ENCODE measurements at places on chromosomes 1 and 21. TPM values are rescaled to one million over a fixed set of nuclear protein-coding genes. Genes with fewer than 3 reads are reported as not detected.

DNA sequence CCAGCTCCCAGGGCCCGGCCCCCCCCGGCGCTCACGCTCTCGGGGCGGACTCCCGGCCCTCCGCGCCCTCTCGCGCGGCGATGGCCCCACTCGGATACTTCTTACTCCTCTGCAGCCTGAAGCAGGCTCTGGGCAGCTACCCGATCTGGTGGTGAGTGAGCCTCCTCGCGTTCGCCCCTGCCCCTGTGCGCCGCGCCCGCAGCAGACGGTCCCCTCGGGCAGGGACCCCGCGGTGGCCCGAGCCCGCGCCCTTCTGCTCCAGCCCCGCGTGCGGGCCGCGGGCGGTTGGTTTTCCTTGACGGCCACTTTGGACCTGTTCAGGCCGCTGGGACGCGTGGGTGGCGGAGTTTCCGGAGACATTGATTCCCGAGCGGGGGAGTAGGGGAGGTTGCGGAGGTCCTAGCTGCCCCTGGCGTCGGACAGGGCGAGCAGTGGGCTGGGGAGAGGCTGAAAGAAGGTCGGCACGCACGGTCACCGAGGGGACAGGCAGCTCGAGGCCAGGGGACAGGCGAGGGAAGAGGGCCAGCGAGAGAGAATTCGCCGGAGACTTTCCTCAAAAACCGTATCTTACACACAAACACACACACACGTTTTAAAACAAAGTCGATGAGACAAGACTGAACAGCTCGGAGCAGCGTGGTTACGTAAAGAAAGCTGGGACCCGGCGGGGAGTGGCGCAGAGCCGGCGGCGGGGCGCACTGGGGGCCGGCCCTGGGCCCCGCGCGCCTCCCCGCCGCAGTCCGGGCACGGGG lies 427 bp downstream of the WNT3A start:
- ATAC-seq = no peak

DNA sequence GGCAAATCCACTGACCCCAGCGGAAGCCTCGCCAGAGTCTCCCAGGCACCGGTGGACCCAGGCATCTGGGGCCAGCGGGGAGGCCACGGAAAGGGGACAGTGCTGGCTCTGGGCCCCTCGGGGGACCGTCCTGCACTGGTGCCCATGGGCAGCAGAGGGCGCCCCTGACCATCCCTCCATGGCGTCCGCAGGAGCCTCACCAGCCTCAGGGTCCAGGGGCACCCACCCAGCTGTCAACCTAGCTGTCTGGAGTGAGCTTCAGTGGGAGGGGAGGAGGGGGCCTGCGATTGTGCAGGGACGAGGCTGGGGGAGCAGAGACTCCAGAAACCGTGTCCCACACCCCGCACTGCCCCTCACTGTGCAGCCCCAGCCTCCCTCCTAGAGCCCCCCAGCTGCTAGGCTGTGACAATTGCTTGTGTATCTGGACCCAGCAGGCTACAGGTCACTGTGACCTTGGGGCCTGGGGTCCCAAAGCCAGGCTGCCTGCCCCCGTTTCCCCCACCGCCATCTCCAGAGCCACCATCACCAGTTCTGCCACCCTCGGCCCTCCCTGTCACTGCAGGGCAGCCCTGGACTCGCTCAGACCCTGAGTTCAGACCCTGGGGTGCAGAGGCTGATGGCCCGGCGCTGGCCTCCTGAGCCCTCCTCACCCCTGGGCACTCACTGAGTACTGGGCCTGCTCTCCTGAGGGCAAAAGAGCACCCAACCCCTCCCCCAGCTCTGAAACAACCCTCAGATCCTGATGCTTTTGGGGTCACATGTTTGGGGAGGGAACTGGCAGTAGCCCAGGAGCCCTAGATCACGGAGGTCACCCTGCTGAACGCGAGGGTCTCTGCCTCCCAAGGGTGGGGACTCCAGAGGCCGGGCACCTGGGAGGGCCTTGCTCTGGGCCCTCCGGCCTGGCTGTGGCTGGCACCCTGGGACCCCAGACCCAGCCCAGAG lies 10.6 kb upstream of the COL6A1 start:
- peak; percentile 57 for ATAC-seq

Gene RAB25
- 0.43 TPM for total RNA-seq

- ATAC-seq = no peak
Observed at GRCh38 chr1:52355436-52355835, 10.6 kb downstream of the CC2D1B start.

Gene SORT1
- total RNA-seq = 0.78 TPM

DNA sequence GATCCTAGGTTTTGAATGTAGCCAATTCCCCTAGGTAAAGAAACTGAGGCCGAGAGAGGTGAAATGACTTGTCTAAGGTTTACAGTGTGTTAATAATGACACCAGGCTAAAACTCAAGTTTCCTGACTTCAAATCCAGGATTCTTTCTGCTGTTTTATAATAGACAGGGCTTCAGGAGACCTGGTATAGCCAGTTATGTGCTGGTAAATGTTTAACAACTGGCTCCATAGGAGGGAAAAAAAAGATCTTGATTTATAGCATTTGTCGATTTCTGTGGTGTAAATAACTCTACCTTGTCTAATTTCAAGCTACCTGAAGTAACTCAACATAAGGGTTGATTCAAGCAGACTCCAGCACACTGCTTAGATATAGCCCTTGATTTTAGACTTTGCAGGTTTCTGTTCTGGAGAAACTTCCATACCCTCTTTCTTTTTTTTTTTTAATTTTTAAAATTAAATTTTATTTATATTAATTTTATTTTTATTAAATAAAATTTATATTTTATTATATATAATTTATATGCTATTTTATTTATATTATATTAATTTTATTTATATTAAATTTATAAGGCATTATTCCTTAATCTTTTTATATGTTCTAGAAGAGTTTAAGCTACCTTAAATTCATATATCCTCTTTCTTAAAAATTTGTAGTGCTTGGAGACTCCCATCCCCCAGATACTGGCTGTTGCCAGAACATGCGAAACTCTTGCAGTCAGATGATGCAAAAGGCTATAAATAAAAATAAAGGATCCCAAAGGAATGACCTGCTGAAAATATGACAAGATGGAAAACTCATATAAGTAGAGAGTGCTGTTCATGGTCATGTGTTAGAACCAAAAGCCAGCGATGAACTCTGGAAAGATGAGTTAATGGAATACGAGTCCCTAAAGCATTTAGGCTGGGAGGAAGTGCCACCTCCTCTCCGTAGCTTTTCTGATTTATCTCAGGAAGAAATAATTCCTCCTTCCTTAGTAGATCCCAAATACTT lies 35.4 kb upstream of the SRSF10 start:
- ATAC-seq = no peak

GRCh38 chr1:194487172-194487571 lies 1300.8 kb upstream of the B3GALT2 start:
- ATAC-seq = no peak

Gene AMY1B
- not detected for total RNA-seq

- no peak for ATAC-seq
Observed at GRCh38 chr1:201471772-201472171, 2.8 kb upstream of the PHLDA3 start.

- no peak for ATAC-seq
Observed at GRCh38 chr21:27418346-27418745, 451.5 kb upstream of the ADAMTS5 start.

DNA sequence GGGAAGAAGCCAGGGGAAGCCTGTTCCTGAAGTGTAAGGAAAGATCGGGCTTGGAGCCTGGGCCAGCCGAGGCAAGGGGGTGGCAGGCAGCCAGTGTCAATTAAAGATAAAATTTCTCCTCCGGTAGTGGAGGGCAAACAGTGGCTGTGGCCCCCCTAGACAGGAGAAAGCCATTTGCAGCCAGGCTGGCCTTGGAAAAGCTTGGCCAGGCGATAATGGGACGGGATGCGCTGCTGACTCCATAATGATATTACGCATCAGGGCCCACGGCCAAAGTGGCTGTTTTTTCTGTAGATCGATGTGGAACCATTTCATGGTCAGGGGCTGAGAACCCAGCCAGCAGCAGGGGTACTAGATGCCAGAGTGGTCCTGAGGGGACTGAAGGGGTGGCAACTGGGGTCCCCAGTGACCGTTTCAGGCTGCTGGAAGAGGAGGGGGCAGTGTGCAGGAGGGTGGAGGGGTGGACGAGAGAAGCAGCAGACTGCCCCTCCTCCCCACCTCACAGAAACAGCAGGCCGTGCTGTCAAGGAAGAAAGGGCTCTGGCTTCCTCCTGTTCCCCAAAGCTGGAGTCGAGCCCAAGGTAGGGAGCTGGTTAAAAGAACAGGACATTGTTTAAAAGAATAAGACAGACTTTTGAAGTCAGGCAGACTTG lies 25.2 kb downstream of the KCNC4 start:
- no peak for ATAC-seq

Gene ST6GALNAC5
- not detected for total RNA-seq

GRCh38 chr1:103309786-103310185 lies 201.5 kb upstream of the COL11A1 start:
- no peak for ATAC-seq

GRCh38 chr1:78275906-78276685 lies 214.7 kb upstream of the PTGFR start:
- no peak for ATAC-seq

DNA sequence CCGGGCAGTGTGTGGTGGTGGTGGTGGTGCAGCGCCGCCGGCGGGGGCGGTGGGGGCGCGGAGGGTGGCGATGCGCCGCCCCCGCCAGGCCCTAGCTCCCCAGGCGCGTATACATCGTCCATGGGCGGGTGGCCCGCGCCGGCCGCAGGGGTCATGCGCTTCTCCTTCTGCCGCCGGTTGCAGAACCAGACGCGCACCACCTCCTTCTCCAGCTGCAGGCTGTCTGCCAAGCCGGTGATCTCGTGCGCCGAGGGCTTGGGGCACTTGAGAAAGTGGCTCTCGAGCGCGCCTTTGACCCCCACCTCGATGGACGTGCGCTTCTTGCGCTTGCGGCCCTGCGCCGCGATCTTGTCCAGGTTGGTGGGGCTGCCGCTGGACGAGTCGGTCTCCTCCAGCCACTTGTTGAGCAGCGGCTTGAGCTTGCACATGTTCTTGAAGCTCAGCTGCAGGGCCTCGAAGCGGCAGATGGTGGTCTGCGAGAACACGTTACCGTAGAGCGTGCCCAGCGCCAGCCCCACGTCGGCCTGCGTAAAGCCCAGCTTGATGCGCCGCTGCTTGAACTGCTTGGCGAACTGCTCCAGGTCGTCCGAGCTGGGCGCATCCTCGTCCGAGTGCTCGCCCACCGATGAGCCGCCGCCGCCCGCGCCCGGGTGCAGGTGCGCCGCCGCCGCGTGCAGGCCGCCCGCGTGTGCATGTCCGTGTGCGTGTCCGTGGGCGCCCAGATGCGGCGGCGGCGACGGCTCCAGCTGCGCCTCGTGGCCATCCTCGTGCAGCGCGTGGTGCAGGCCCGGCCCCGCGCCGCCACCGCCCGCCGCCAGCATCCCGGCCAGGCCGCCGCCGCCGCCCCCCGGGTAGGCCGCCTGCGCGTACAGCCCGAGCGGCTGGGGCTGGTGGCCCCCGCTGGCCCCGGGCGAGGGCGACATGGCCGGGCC lies 926 bp downstream of the POU3F1 start:
- no peak for ATAC-seq

Gene KPRP
- total RNA-seq = not detected

Gene CLEC20A
- not detected for total RNA-seq

- ATAC-seq = no peak
Observed at GRCh38 chr21:26920055-26920454, 46.8 kb downstream of the ADAMTS5 start.

Gene OR14A16
- not detected for total RNA-seq

DNA sequence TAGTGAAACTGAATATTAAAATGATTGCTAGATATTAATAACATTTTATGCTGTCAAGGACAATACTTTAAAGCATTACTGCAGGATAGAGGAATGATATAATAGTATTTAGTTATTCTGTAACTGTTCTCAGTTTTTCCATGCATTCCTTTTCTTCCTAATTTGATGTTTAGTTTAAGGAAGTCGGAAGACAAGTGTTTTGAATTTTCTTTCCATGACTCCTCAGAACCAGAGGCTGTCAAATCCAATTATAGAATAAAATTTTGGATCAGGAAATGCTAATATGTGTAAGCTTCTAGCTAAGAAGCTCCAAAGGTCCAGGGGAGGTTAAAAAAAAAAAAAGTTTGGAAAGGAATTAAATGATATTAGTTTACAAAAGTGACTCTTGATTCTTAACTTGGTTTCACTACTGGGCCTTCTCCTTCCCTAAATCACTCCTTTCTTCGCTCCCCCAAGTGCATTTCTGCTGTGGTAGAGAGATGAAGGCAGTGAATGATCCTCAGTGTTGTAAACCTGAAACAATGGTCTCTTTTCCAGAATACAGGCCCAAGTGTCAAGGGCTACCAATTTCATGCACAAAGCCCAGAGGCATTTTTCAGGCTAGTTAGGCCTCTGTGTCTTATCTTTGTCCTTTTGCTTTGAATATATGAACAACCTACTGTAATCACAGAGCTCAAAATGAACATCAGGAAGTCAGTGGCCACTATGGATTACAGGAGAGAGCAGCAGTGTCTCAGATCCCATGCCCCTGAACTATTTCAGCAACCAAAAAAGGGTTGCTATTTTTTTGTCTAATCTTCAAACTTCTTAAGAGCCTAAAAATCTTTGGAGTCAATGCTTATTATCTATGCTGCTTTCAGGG lies 6.2 kb downstream of the ADSS2 start:
- no peak for ATAC-seq

GRCh38 chr1:3029991-3030662 lies 8.9 kb downstream of the ACTRT2 start:
- ATAC-seq = no peak

GRCh38 chr1:35674111-35674510 lies 32.8 kb upstream of the PSMB2 start:
- no peak for ATAC-seq

DNA sequence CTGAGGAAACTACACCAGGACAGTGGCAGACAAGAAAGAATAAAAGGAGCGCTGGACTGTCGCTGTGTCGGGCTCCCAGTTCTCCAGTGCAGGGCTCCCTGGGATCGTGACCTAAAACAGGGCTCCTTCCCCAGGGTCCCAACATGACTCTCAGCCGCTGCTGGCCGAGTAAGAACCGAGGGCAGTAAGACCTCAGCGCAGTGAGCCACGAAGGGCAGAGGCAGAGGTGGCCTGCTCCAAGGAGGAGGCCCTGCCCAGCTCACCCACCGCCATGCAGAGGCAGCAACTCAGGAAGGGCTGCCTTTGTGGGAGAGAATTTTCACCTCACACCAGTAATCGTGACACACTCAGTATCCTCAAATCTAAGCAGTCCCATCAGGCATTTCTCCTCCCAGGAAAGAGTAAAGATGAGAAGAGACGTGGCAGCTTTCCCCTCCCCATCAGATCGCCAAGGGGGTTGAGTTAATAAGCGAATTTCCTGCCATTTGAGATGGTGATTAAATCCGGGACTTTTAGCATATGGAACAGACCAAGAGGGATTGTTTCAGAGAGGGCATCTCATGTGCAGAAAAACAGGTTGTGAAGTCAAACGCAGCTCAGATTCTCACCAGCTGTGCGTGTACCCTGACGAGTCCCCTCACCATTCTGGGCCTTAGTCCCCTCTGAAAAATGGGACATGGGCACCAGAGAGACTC lies 19.8 kb upstream of the ARTN start:
- no peak for ATAC-seq
